ENCODE measurements at places on chromosomes 2 and 18.
A peak's percentile ranks its signal among the peaks of the same experiment; 100 is the strongest.

DNA sequence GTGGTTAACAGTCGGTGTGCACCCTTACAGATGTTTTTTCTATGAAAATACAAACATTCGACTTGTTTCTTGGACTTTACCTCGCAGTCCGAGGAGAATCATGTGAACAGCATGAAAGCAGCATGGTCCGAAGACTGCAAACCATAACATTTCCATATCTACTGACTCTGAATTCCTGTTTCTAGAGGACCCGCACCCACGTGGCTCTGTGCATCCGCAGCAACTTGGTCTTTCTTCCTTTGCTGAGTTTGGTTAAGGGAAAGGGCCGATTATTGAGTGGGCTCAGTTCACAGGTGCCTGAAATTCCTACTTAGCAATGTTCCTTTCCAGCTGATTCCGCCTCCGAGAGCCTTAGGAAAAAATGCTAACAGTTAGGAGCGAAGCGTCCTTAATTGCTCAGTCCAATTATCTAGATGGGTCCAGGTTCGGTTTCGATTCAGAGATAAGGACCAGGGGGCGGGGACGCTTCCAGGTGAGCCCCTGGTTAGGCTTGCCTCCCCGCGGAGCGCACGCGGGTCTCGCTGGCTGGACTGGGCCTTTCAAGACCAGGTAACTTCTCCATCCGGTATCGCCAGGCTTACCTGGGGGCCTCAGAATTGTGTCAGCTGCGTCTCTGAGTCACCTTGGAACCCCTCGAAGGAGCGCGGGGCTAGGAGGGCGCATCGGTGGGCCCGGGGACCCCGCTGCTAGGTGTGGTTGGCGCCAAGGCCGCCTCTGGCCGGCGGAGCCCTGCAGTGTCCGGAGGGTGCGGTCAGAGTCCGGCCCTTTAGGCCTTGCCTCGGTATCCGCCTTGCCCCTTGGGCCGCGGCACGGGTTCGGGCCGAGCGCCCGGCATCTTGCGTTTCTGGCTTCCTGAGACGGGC is 1.1 kb upstream of the B3GNT2 start:
- no peak for DNase-seq

- DNase-seq, result no peak
Measured at GRCh38 chr18:11676867-11677266, 12.2 kb upstream of the GNAL start.

- no peak for DNase-seq
Measured at GRCh38 chr2:82811946-82812345, 1647.1 kb downstream of the SUCLG1 start.

- no peak for DNase-seq
Measured at GRCh38 chr2:196712867-196713266, 73.4 kb downstream of the CCDC150 start.

DNA sequence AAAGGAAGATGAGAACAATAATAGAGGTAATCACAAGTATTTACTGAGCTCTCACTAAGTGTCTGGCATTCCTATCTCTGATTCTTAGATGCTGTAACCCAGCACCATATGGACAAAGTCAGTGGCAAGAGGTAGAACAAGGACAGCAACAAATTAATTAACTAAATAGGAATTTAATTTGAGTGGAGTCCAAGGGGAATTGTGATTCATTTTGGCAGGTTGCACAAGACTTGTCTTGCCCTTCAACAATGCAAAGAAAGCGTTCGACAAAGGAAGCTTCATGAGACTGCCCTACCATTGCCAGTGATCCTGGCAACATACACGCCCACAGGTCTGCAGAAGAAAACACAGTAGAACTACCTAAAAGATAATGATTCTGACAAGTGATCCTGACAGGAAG is 221.6 kb downstream of the RBM43 start:
- no peak for DNase-seq

GRCh38 chr2:241197947-241198346 is 9.5 kb downstream of the ANO7 start:
- no peak for DNase-seq

DNA sequence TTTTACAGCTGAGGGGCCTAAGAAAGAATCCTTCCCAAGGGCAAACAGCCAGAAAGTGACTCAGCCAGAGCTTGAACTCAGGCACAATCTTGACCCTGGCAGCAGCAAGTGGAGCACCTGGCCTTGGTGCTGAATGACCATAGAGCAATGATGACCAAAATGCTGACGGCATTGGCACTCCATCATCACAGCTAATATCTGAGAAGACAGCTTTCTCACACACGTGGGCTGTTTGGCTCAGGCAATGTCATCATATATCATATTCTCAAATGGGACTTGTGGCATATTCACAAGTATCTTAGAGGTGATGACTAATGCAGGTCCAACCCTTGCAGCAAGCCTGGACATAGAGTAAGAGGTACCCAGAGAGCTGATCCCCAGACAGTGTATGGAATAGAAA is 443.9 kb upstream of the MYT1L start:
- DNase-seq, result no peak

- no peak for DNase-seq
Measured at GRCh38 chr2:241932899-241933178, 63.3 kb downstream of the RTP5 start.

DNA sequence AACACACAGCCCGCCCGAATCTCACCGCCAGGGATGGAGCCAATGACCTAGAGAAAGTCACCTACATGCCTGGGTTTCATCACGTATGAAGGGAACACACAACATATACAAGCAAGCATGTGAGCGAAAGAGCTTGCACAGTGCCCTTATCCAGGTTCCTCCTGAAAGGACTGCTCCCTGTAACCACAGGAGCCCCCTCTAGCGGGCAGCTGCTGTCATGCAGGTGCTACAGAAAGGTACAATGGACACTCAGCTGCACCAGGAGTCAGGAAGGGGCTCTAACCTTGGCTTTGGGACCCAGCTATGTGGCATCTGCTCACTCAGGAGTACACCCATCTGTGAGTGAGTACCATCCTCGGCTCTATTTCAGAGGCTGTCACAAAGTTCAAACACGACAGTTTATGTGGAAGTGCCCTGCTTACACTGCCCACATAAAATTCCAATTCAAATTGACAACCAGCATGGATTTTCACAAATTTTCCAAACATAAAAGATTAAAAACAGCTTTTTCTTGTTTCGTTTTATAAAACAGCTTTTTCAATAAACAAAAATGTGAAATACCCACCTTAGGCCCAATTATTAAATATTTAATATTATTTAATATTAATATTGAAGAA is 3.5 kb downstream of the NDUFA10 start:
- peak; percentile 30 for DNase-seq

DNA sequence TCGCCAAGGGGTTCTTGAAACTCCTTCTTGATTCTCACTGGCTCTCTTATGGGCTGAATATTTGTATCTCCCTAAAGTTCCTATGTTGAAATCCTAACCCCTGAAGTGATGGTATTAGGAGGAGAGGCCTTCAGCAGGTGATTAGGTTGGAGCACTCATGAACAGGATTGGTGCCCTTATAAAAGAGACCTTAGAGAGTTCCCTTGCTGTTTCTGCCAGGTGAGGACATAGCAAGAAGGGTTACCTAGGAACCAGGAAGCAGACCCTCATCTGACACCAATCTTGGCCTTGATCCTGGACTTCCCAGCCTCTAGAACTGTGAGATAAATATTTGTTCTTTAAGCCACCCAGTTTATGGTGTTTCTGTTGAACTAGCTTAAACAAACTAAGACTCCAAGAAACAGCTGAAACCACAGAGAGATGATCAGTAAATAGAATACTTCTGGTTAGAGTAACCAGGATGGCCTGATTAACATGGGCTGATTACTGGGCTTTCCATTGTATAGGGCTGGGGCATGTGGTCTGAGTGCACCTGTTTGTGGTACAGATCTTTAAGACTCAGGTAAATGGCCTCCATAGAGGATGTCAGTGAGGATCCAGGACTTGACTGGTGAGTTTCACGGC is 7.7 kb upstream of the CDC42EP3 start:
- no peak for DNase-seq

GRCh38 chr2:43569921-43570320 is 25.9 kb downstream of the THADA start:
- no peak for DNase-seq

- DNase-seq, result no peak
Measured at GRCh38 chr2:237208373-237209260, 122.9 kb downstream of the COPS8 start.

GRCh38 chr18:10169064-10169562 is 255.3 kb downstream of the VAPA start:
- no peak for DNase-seq

DNA sequence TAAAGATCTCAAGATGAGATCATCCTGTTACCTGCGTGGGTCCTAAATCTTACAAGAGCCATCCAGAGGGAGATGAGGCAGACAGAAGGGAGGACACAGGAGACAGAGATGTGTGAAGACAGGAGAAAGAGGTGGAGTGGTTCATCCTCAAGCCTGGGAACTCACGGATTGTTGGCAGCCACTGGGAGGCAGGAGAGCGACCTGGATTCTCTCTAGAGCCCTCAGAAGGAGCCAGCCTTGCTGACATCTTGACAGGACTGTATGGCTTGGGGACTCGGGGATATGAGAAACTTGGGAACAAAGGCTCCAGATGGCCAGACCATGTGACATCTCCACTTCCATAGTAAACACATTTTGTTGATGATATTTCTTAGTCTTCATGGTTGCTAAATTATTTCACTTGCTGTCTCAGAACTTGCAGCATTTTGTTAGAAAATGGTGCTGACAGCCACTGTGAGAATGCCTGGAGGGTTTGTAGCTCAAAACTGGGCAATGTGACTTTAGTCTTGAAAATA is 57.8 kb upstream of the MC2R start:
- DNase-seq, result no peak

GRCh38 chr18:22985250-22985649 is 52.1 kb downstream of the RBBP8 start:
- DNase-seq, result no peak

- no peak for DNase-seq
Measured at GRCh38 chr2:101249826-101250225, 2.9 kb upstream of the CNOT11 start.

GRCh38 chr2:128710729-128711128 is 392.1 kb upstream of the HS6ST1 start:
- no peak for DNase-seq

- DNase-seq, result no peak
Measured at GRCh38 chr2:128786741-128787478, 468.2 kb upstream of the HS6ST1 start.

DNA sequence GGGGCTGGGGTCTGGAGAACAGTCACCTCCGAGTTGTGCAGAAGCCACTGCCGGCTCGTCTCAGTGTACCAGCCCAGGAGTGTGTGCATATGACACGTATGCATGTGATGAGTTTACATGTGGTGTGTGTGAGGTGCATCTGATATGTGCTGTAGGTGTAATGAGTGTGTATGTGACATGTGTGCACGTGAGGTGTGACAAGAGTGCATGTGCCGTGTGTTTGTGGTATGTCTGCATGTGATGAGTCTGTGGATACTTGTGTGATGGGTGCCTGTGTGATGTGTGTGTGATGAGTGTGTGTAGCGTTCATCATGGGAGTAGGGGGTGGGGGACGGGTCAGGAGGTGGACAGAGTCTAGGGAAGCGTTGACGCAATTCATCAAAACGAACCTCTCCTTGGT is 12.8 kb downstream of the NTSR2 start:
- DNase-seq, result no peak

GRCh38 chr18:59060551-59060950 is 79.1 kb upstream of the SEC11C start:
- DNase-seq, result no peak

- no peak for DNase-seq
Measured at GRCh38 chr2:234496835-234497593, at the start of gene ARL4C. ARL4C (minus strand) TSS chr2:234497081; CDS start chr2:234496586, 495 bp downstream.

DNA sequence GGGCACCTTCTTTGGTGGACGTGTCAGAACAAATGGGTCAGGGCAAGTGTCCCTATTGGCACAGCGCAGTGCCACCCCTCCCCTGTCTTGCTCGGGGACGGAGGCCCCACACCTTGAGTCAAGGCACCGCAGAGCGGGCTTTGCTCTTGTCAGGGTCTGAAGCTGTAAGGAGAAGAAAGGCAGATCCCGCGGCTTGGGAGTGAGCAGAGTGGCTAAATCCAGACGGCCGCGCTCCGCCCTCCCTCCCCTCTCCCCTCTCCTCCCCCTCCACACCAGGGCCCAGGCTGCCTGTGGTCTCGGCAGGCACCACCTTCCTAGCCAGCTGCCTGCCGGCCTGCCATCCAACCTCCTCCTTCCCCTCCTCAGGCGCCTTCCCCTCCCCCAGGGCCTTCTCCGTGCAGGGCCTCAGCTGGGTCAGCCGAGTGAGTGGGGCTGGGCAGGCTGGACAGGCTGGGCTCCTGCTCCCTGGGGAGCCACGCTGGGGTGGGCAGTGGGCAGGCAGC is 25.8 kb downstream of the SPEG start:
- no peak for DNase-seq

DNA sequence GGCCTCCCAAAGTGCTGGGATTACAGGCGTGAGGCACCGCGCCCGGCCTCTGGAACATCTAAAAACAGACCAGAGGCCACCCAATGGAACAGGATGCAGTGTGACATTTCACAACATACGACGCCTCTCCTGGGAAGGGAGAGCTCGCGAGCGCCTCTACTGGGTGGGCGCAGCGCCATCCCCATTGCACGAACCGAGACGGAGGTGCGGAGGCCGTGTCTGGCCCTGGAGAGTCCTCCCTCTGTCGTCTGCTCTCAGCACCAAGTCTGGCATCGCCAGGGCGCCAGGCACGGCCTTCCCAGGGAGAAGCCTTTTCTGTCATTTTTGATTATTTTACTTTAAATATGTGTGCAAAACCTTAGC is 9.4 kb upstream of the GBX2 start:
- DNase-seq, result no peak

DNA sequence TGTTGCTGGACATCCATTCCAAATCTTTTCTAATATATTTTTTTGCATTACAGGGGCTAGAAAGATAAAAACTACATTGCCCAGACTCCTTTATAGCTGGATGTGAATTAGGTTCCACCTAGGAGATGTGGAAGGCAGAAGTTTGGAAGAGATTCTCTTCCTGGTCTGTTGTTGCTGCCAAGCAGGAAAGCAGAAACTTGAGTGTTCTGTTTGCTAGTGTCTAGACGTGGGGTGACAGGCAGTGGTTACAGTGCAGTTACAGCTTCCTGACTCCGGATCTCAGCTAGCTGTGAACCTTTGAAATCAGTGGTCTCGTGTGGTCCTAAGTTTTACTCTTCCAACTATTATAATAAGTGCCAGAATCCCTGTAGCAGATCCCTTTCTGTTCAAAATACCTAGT is 46.2 kb downstream of the COL4A4 start:
- DNase-seq, result no peak

DNA sequence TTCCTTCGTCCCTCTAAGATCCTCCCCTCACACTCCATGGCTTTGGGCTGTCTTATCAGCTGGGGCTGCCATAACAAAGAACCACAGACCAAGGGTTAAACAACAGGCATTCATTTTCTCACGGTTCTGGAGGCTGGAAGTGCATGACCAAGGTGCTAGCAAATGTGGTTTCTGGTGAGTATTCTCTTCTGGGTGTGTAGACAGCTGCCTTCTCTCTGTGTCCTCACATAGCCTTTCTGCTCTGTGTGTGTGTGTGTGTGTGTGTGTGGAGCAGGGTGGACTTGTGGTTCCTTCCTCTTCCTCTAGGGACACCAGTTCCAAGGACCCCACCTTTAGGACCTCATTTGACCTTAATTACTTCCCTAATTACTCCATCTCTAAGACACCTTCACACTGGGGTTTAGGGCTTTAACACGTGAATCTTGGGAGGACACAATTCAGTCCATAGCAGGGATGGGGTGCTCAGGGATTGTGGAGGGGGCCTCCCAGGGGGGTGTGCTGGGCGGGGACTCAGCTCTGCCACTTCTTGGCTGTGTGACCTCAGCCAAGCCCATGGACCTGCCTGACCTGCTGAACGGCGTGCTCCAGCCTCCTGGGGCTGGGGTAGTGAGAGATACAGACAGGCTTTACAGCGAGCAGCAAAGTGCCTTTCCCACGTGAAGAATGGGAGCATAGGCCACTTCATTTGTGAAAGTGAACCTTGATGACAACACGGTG is 38.0 kb downstream of the ACKR3 start:
- no peak for DNase-seq

- DNase-seq, result no peak
Measured at GRCh38 chr2:215360596-215360995, 48.7 kb downstream of the ATIC start.

Data from stimulated activated CD8-positive, alpha-beta memory T cell treated with anti-CD3 and anti-CD28 coated beads, Interleukin-15, amount 100 ng/mL, for 4 hours (primary cell).